Activated naive CD8-positive, alpha-beta T cell treated with anti-CD3 and anti-CD28 coated beads for 36 hours (primary cell): ENCODE measurements at places on chromosomes 16 and 17. TPM values are rescaled to one million over a fixed set of nuclear protein-coding genes. Genes with fewer than 3 reads are reported as not detected.

The TNRC6A gene
- total RNA-seq = 30.3 TPM

The DBNDD1 gene
- total RNA-seq = 0.82 TPM

The HID1 gene
- total RNA-seq = 1.9 TPM

The C17orf107 gene
- total RNA-seq = 2.3 TPM

The KRTAP4-9 gene
- total RNA-seq = not detected

The KRT33B gene
- not detected for total RNA-seq

The ZSCAN10 gene
- not detected for total RNA-seq

The CDRT15L2 gene
- not detected for total RNA-seq

The TMEM114 gene
- not detected for total RNA-seq

The PKMYT1 gene
- total RNA-seq = 144 TPM

The PRR11 gene
- total RNA-seq = 67.3 TPM

The CHTF8 gene
- total RNA-seq = 135 TPM

The IRX5 gene
- not detected for total RNA-seq

The CXCL16 gene
- total RNA-seq = 2.0 TPM

The GP2 gene
- total RNA-seq = not detected

The TP53TG3B gene
- total RNA-seq = not detected

The KRT12 gene
- total RNA-seq = not detected

The TAC4 gene
- total RNA-seq = not detected

The SDK2 gene
- total RNA-seq = 1.4 TPM

The PRR29 gene
- total RNA-seq = 0.93 TPM

The KRTAP1-1 gene
- not detected for total RNA-seq

The PRDM7 gene
- total RNA-seq = not detected

The FAM171A2 gene
- 0.14 TPM for total RNA-seq

The TXNDC17 gene
- total RNA-seq = 128 TPM

The GRB7 gene
- total RNA-seq = 0.60 TPM

The AGRP gene
- not detected for total RNA-seq

The FOXC2 gene
- total RNA-seq = not detected

The SPATA22 gene
- total RNA-seq = 0.16 TPM

The AHSP gene
- total RNA-seq = not detected

The SLFN14 gene
- total RNA-seq = 0.10 TPM

The GNGT2 gene
- total RNA-seq = 28.4 TPM
